Left cardiac atrium (tissue), 4 donors: ENCODE measurements at places on chromosomes 1 and 21. TPM values are rescaled to one million over a fixed set of nuclear protein-coding genes. Genes with fewer than 3 reads are reported as not detected.

Gene AADACL4
- not detected for total RNA-seq

Gene RGS8
- 0.18 TPM for total RNA-seq

Gene HSD3B2
- total RNA-seq: not detected

Gene FMOD
- total RNA-seq: 33.3 TPM

Gene FHAD1
- total RNA-seq: not detected

Gene CENPL
- 4.9 TPM for total RNA-seq

Gene CGN
- 2.0 TPM for total RNA-seq
